Stimulated activated CD8-positive, alpha-beta memory T cell treated with anti-CD3 and anti-CD28 coated beads, Interleukin-7, amount 100 ng/mL, for 24 hours (primary cell): ENCODE measurements at places on chromosomes 5 and 9.

GRCh38 chr5:38783011-38783561, 62.7 kb upstream of the OSMR start:
- DNase-seq: no peak

DNA sequence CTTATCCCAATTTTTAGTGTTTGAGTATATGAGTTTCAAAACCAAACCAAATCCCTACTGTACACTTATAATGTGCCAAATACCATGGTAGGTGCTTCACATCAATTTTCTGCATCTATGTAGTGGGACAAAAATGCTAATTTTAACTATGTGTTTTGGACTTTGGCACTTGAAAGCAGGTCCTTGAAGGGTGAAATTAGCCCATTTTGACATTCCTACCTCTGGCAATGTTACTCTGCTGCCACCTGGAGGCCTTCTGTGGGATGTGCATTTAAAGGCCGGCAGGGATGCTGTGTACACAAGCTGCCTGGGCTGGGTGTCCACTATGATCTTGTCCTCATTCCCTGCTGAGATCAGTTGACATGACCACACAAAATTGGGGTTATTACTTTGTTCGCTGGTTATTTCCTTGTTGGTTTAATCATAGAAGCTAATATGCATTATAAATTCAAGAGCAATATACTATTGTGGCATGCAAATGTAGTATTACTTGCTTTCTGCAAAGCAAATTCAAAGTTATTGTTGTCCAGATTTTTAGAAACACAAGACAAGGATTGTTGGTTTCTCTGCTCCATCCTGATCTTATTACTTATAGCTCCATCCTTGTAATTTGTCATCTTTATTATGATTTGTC, 166.8 kb downstream of the ARHGEF28 start:
- DNase-seq: peak; percentile 43

DNA sequence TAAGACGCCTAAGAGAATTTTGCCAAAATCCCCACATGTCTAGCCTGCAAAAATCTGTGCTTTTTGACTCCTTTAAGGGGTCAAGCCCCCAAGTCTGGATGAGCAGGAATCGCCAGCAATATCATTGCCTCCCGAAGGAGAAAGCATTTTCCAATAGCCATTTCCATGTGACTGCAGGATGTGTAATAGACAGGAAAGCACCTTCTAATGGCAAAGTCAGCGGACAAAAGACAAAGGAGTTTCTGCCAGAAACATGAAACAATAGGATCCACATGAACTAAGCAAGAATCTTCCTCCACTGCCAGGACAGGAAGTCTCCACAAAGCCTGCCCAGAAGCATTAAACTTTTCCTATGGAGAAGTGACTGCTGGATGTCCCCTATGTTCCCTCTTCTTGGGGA, 177.1 kb upstream of the PCSK5 start:
- no peak for DNase-seq

- DNase-seq: no peak
These were observed 30.1 kb downstream of the ADAMTSL2 start for GRCh38 chr9:133564451-133565116.

- no peak for DNase-seq
These were observed 169.0 kb downstream of the CDH6 start for GRCh38 chr5:31362529-31362900.

DNA sequence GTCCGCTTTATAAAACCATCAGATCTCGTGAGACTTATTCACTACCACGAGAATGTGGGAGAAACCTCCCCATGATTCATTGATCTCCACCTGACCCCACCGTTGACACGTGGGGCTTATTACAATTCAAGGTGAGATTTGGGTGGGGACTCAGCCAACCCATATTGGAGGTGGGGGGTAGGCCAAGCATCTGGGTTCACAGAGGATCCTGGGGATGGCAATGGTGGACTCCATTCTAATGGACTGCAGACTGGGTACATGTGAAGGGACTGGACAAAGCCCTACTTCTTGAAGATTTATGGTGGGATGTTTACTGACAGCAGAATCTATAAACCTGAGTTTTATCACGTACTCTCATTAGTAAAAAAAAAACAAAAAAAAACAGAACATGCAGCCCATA, 15.1 kb downstream of the QRFP start:
- no peak for DNase-seq

DNA sequence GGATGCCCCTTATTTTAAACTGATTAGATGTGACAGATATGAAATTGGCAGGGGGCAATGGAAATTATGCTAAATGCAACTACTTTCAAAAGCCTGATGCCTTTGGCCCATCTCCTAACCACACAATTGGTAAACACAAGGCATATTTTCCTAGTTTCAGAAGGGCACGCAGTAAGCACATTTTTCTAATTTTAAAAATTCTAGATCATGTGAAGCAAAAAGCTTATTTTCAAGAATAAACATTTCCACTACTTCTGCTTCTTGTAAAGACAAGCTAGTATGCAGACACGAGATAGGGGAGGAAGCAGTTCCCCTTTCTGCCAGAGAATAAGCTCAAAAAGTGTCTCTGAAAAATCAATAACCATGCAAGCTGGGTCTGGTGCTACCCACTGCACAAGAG, 67.7 kb downstream of the ABCA1 start:
- DNase-seq: no peak

GRCh38 chr5:116754556-116754955, 179.9 kb upstream of the SEMA6A start:
- DNase-seq: no peak

DNA sequence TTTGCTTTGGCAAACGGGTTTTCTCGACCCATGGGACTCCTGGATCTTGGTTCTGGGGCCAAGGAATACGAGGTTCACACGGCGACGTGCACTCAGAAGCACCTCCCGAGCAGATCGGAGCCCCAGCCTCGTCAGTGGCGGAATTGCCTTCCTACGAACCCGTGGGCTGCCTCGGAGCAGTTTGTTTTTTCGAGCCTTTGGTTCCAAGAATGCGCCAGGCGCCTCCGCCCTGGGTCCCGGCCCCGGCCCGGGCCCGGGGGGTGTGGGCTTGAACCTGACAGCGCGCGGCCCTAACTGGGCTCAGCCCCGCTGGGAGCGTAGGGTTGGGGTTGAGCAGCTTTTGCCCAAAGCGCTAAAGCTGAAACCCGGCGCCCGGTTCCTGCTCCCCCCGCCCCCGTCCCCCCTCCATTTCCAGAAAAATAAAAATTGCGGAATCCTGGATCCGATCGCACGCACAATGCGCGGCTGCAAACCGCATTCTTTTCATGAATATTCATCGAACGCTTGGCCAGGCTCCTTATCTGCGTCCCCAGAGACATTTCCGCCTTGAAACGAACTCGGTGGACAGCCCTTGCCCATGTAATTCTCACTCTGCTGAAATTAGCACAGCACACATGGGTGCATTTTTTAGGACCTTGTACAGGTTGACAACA, 1.0 kb downstream of the BASP1 start:
- DNase-seq: no peak

DNA sequence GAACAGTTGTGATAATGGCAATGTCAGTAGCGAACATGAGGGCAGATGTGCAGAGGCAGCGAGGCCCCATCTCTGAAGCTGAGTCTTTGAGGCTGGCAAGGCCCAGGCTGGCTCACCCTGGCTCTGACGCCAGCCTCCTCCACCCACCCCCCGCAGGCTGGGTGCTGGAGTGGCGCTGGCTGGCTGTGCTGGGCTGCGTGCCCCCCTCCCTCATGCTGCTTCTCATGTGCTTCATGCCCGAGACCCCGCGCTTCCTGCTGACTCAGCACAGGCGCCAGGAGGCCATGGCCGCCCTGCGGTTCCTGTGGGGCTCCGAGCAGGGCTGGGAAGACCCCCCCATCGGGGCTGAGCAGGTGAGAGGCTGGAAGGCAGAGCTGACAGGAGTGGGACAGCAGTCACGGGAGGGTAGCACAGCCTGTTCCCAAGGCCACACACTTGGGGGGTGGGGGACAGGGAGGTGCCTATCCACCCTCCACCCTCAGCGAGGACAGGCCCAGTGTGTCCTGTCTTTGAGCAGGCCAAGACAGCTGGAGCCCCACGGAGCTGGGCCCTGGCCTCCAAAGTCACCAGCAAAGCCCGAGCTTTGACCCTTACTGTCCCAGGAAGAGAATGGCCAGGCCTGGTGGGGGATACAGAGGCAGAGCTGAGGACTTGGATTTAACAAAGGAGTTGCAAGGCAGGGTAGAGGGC, 5.6 kb downstream of the SLC2A8 start:
- no peak for DNase-seq

- DNase-seq: no peak
These were observed 171.3 kb downstream of the EBF1 start for GRCh38 chr5:158928404-158928803.

DNA sequence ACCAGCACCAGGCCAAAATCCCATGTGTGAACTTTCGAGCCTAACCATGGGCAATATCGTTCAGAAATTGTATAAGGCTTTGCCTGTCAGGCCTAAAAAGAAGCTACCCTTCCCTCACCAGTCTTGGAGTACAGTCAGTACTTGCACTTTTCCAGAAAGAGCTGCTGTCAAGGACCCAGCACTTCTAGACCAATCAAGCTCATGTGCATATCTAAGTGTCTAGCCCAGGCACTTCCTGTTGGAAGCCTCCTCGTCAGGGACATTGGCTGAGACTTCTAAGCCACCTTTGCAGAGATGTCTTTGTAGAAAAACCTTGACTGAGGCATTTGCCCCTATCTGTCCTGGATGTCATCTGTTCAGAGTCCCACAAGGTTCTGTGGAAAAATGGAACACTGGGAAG, 1930.5 kb downstream of the EFNA5 start:
- no peak for DNase-seq

DNA sequence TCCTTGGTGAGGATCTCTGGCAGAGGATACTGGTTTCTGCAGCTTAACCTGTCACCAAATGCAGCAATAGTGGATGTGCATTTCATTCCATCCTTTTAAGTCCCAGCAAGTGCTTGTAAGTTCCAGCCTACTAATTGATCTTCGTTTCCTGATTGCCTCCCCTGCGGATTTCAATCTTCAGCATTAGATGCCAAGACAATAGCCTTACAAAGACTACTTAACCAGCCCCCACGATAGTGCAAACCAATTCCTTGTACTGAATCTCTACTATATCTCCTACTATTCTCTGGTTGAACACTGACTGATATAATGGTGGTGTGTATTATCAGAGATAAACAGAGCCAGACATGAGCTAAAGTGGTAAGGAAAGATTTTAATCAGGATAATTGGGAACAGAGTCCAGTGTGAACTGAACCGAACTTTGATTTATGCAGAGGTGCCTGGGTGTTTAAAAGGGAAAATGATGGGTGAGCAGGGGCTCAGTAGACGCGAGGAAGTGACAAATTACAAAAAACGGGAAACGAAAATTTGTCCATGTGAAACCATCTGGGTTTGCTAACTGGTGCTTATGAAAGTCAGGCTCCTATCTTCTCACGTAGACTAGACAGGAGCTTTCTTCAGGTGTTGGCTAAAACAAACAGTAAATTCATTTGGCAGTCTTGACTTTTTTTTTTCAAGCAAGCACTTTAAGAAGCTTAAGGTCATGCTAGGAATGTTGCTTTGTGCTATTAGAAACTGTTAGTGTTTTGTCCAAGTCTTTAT, 106.9 kb upstream of the ST8SIA4 start:
- no peak for DNase-seq

GRCh38 chr9:116697362-116697761, 10.3 kb downstream of the TRIM32 start:
- no peak for DNase-seq

- no peak for DNase-seq
These were observed 144.6 kb upstream of the OTULINL start for GRCh38 chr5:14436801-14437542.
